IMR-90 (cell line): ENCODE measurements at places on chromosomes 2 and 18. TPM values are rescaled to one million over a fixed set of nuclear protein-coding genes. Genes with fewer than 3 reads are reported as not detected.

The BOK gene
- total RNA-seq, result 13.3 and 15.8 TPM in 2 replicates

The SCYGR4 gene
- total RNA-seq, result not detected in 2 replicates

The MLPH gene
- 13.8 and 13.9 TPM in 2 replicates for total RNA-seq

The IL18RAP gene
- not detected in 2 replicates for total RNA-seq

The EPAS1 gene
- total RNA-seq, result 21.9 and 40.7 TPM in 2 replicates

The DQX1 gene
- not detected in 2 replicates for total RNA-seq

The NEURL3 gene
- total RNA-seq, result not detected in 2 replicates

The SERPINB3 gene
- not detected in 2 replicates for total RNA-seq

The LONRF2 gene
- total RNA-seq, result 0.54 and 0.83 TPM in 2 replicates

The IL1RL1 gene
- under 0.01 TPM in 2 replicates for total RNA-seq

The MRO gene
- total RNA-seq, result not detected in 2 replicates

The CERKL gene
- total RNA-seq, result under 0.01 TPM in 1 of 2 replicates, not detected in the other

The ALPI gene
- total RNA-seq, result not detected in 2 replicates

The CACNB4 gene
- total RNA-seq, result 0.28 and 0.36 TPM in 2 replicates

The KANSL1L gene
- 7.2 and 8.1 TPM in 2 replicates for total RNA-seq

The RAB17 gene
- not detected in 2 replicates for total RNA-seq

The FOXD4L1 gene
- not detected in 2 replicates for total RNA-seq

The FARSB gene
- 21.1 and 27.2 TPM in 2 replicates for total RNA-seq
